T-helper 1 cell treated with Interleukin-12 subunit alpha and Interleukin-12 subunit beta and Interleukin-4 antibody, amounts not matched to agents 30 ng/mL and 1 ng/mL, for 36 hours (primary cell): ENCODE measurements at places on chromosomes 3 and 15. TPM values are rescaled to one million over a fixed set of nuclear protein-coding genes. Genes with fewer than 3 reads are reported as not detected.

Gene SPESP1
- 0.56 and 1.5 TPM in 2 replicates for total RNA-seq

Gene WDR93
- total RNA-seq = not detected in 2 replicates

Gene PRRT3
- 10.6 and 13.4 TPM in 2 replicates for total RNA-seq

Gene CGNL1
- total RNA-seq = not detected in 2 replicates

Gene MORC1
- not detected in 2 replicates for total RNA-seq

Gene ZNF620
- 6.4 and 6.6 TPM in 2 replicates for total RNA-seq

Gene PIGBOS1
- total RNA-seq = 8.9 and 10.2 TPM in 2 replicates

Gene COL6A5
- 0.05 and 0.15 TPM in 2 replicates for total RNA-seq

Gene TM4SF4
- total RNA-seq = not detected in 2 replicates

Gene ARPP21
- total RNA-seq = not detected in 2 replicates

Gene B3GNT5
- total RNA-seq = 2.0 and 2.5 TPM in 2 replicates

Gene GPR156
- total RNA-seq = 0.07 TPM in 2 replicates

Gene ZCWPW2
- total RNA-seq = 0.12 TPM in 1 of 2 replicates, not detected in the other

Gene TRA2B
- total RNA-seq = 232 and 235 TPM in 2 replicates

Gene TICRR
- 14.1 and 15.4 TPM in 2 replicates for total RNA-seq

Gene RETNLB
- total RNA-seq = not detected in 2 replicates

Gene MNS1
- total RNA-seq = not detected in 2 replicates

Gene ST8SIA2
- not detected in 2 replicates for total RNA-seq

Gene MB21D2
- total RNA-seq = 32.3 and 33.0 TPM in 2 replicates

Gene ITPKA
- total RNA-seq = 1.1 and 2.1 TPM in 2 replicates

Gene ATP10A
- total RNA-seq = 51.9 and 60.2 TPM in 2 replicates

Gene CCR4
- 42.5 and 43.6 TPM in 2 replicates for total RNA-seq

Gene RFT1
- 32.9 and 34.1 TPM in 2 replicates for total RNA-seq

Gene KCNAB1
- total RNA-seq = 0.07 and 0.12 TPM in 2 replicates

Gene CCDC71
- 25.1 and 26.3 TPM in 2 replicates for total RNA-seq

Gene CACNA2D3
- total RNA-seq = not detected in 2 replicates

Gene C15orf61
- total RNA-seq = 4.1 and 4.6 TPM in 2 replicates

Gene APBA2
- 4.4 and 5.8 TPM in 2 replicates for total RNA-seq

Gene CLDN18
- not detected in 2 replicates for total RNA-seq

Gene GPR62
- total RNA-seq = not detected in 2 replicates

Gene CLEC3B
- 1.0 TPM in 1 of 2 replicates, not detected in the other for total RNA-seq

Gene IGSF10
- total RNA-seq = not detected in 2 replicates

Gene ROPN1B
- not detected in 2 replicates for total RNA-seq

Gene WNT7A
- 0.20 and 0.44 TPM in 2 replicates for total RNA-seq

Gene STAC
- total RNA-seq = not detected in 2 replicates

Gene SCG5
- total RNA-seq = 2.2 and 2.8 TPM in 2 replicates

Gene MYLK
- 0.25 TPM in 1 of 2 replicates, not detected in the other for total RNA-seq

Gene CFAP91
- total RNA-seq = 0.17 and 0.20 TPM in 2 replicates

Gene SCAPER
- 26.1 and 27.5 TPM in 2 replicates for total RNA-seq

Gene TMEM41A
- total RNA-seq = 21.6 and 24.4 TPM in 2 replicates

Gene SERP1
- total RNA-seq = 81.8 and 88.2 TPM in 2 replicates

Gene TNIK
- total RNA-seq = 51.5 and 54.0 TPM in 2 replicates

Gene SPTBN5
- 4.7 and 5.0 TPM in 2 replicates for total RNA-seq

Gene SCG3
- total RNA-seq = not detected in 2 replicates

Gene PRSS50
- not detected in 2 replicates for total RNA-seq

Gene SST
- total RNA-seq = not detected in 2 replicates

Gene TOP2B
- 119 and 123 TPM in 2 replicates for total RNA-seq

Gene NMNAT3
- 1.7 and 1.8 TPM in 2 replicates for total RNA-seq

Gene SPTSSB
- total RNA-seq = not detected in 2 replicates

Gene IFRD2
- total RNA-seq = 84.6 and 91.1 TPM in 2 replicates
